Fibroblast of skin of scalp (primary cell): ENCODE measurements at places on chromosomes 16 and 17.
A peak's percentile ranks its signal among the peaks of the same experiment; 100 is the strongest.

- DNase-seq: no peak
These were observed 60.1 kb upstream of the CNEP1R1 start for GRCh38 chr16:49964973-49965372.

DNA sequence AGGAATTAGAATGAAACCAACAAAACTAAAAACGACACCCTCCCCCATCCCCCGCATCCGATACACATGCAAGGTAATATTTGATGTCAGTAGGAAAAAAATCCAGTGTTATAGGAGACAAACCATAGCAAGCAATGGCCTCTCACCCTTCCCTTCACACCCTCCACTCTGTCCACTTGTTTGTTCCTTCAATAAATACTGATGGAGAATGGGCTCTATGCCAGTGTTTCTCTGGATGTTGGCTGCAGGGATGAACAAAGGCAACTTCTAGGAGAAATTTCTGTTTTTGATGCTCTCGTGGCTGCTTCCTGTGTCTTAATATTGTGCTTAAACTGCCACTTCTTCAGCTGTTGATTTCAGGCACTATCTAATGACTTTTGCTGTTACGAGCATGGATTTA lies 98.8 kb downstream of the WWOX start:
- DNase-seq: no peak

DNA sequence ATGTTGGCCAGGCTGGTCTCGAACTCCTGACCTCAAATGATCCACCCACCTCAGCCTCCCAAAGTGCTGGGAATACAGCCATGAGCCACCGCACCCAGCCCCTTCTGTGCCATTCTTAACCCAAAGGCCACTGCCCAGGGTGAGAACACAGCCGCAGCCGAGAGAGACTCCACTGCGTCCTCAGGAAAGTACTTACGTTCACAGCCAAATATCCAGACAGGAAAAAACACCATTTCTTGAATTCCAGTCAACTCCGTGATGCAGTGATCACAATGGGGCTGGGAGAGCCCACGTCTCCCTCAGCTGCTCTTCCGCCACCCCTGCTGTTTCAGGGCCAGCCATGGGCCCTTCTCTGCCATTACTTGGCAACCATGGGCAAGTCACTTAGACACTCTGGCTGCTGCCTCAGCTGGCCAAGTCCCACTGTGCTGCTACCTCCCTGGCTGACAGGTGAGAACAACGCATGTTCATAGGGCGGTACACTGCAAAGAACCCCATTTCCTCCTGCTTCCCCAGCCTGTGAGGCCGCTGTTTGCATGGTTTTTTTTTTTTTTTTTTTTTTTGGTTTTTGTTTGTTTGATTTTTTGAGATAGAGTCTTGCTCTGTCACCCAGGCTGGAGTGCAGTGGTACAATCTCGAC lies 4.3 kb downstream of the CDIP1 start:
- no peak for DNase-seq

DNA sequence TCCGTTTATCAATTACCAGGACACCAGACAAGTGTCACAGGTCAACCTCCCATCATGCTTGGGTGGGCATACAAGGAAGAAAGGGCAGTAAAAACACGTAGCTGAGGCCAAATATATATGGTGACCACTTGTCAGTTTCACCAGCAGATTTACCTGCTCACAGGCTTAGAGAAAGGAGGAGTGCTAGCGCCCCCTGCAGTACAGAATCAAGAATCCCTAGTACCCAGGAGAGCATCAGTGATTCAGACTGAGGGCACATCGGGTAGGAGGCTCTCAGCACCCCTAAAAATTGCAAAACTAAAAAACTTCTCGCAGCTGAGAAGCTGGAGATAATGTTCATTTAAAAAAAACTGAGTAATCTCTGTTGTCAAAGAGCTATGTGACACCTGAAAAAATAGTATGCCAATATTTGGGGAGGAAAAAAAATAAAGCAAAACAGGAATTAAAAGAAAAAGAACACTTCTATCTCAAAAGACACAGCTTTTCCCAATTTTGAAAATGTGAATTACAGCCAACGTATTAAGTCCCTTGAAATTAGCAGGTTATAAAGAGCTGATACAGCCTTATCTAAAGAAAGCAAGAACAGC lies 21.2 kb upstream of the MON1B start:
- DNase-seq: peak; percentile 20

DNA sequence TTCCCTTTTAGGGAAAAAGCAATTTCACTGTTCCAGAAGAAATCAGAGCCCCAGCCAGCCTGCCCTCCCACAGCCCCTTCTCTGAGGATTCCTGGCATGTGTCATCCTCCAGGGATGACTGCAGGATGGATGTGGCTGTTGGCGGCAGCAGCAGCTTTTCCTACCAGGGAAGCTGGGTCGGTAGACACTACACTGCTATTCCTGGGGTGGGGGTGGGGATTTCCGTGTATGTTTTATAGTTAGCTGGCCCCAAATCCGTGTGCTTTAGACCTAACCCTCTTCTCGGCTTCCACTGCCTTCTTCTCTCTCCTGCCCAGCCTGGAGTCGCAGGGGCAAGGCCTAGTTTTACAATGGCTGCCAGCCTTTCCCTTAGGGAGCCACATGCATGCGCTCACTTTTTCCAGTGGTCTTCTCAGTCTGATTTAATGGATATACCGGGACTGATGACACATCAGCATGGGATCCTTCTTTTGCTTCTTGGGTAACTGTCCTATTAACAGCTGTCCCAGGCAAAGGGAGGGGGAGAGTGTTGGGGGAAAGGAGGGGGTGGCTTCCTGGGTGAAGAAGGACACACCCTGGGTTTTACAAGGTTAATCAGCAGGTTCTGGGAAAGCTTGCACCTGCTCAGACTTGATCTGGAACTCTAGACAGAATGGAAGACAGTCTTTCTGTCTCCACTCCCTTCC lies 2.7 kb upstream of the NFE2L1 start:
- peak; percentile 56 for DNase-seq

DNA sequence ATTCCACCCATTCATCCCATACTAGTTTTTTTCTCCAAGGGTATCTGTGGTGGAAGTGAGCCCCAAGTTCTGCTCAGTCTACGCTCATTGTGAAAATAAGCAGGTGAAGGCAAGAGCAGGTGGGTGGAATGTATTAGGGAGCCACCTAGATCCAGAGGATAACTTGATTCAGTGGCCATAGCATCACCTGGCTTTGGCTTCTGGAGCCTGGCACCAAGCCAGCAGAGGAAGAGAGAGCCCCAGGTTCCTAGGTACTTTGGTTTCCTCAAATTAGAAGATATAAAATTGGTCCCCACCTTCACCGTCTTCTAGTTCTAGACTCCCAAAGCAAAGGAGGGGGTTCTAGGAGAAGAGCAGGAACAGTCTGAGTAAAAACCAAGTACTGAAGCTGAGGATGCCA lies 4.1 kb downstream of the FXR2 start:
- no peak for DNase-seq

- DNase-seq: no peak
These were observed 18.8 kb downstream of the PDZD9 start for GRCh38 chr16:21982108-21982507.

- no peak for DNase-seq
These were observed 6.2 kb downstream of the RAB40B start for GRCh38 chr17:82692268-82692667.

DNA sequence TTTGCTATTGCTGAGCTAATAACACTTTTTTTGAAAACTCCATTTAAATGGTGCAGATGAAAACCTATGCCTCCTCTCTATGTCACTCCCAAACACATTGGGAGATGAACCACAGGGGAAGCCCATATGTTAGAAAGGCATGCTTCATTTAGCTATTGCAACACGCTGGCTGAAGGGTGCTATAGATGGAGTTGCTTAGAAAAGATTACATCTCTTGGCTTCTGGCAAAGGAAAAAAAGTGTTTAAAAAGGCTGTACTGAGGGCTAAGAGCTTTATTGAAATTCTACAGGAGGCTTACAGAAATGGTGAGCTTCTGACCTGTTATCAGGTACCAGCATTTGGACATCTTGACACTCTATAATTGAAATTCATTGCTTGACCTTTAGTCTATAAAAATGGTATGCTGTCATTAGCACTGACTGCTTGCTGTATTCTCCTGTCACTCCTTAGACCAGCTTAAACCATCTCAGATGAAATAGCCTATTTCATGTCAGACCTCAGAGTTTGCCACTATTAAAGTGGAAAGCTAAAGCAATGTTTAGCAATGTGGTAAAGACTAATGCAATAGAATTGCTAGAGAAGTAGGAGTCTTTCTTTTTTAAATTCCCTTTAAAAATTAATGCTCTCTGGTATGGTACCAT lies 503.9 kb downstream of the CDH11 start:
- peak; percentile 11 for DNase-seq

GRCh38 chr17:6430769-6431168 lies 4.2 kb downstream of the AIPL1 start:
- no peak for DNase-seq

DNA sequence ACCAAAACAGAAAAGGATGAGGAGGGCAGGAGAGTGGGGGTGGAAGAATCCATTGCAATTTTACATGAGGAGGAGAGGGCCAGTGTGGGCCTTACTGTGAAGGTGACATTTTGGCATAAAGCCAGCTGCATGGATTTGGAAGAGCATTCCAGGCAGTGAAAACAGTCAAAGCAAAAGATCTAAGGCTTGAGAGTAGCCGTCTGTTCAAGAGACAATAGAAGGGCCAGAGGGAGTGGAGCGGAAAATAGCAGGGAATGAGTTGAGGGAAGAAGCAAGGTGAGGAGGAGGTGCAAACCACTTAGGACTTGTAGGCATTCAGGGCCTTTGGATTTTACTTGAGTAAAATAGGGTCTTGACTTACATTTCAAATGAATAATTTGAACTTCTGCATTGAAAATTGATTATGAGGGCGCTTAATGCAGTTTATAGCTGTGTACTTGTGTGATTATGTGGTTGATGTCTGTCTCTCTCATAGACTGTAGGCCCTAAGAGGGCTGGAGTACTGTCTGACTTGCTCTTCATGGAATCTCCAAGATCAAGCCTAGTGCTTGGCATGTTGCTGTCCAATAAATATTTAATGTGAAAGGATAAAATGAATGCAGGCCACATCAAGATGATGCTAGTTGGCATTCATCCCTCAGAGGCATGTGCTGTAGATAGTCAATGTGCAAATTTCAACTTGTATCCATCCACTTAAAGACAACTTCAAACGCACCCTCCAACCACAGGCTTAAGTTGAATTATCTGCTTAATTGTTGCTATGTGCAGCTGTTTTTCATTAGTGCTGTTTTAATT lies 772.1 kb upstream of the RBFOX1 start:
- no peak for DNase-seq

DNA sequence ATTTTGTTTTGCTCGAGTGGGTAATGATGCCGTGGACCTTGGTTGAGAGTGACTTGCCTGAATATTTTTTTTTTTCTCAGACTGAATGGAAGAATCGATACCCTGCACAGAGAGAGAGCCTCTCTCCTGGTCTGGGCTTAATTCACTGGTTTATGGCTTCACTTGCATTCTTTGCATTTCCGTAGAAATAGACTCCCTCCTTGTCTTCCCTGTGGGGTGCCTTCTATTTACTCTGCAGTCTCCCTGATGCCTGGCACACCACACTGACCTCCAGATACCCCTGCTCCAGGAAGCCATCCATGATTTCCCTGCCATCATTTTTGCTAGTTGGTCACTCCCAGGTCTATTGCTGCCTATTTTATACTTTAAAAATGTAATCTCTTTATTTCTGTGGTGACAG lies 238.0 kb downstream of the SNX29 start:
- DNase-seq: peak; percentile 46

DNA sequence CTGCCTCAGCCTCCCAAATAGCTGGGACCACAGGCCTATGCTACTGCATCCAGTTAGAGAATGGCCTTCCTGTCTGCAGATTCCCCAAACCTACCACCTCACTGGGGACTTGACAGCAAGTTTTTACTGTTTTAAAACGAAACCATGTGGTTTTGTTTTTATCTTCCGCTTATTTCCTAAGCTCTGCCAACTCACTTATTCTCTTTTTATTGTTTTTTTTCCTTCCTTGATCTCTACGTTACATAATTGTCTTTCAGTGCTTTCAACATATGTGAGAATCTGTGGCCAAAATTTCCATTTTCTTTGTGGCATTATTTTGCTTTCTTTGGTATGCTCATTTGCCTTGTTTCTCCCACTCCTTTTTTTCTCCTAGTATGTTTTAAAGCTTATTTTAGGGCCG lies 14.6 kb upstream of the SLC38A7 start:
- no peak for DNase-seq

- DNase-seq: no peak
These were observed 42.7 kb downstream of the ATF7IP2 start for GRCh38 chr16:10428433-10429168.

GRCh38 chr17:75346906-75347305 lies 57.7 kb upstream of the SLC25A19 start:
- no peak for DNase-seq

GRCh38 chr17:4478318-4478830 lies 20.3 kb upstream of the SPNS2 start:
- no peak for DNase-seq

GRCh38 chr16:30094541-30095165 lies 1.4 kb downstream of the YPEL3 start:
- DNase-seq: no peak
